Upper lobe of left lung (tissue), 6 donors: ENCODE measurements at places on chromosomes 7 and 10. TPM values are rescaled to one million over a fixed set of nuclear protein-coding genes. Genes with fewer than 3 reads are reported as not detected.

- no peak overlapping the region for H3K27ac ChIP-seq
- DNase-seq, result no peak
- no peaks in the 10 kb centered on the region for H3K4me1 ChIP-seq
- H3K4me3 ChIP-seq, result no peak overlapping the region
- H3K27me3 ChIP-seq, result no peaks in the 10 kb centered on the region
Observed at GRCh38 chr10:48233559-48234005, 40.9 kb downstream of the FRMPD2 start.

DNA sequence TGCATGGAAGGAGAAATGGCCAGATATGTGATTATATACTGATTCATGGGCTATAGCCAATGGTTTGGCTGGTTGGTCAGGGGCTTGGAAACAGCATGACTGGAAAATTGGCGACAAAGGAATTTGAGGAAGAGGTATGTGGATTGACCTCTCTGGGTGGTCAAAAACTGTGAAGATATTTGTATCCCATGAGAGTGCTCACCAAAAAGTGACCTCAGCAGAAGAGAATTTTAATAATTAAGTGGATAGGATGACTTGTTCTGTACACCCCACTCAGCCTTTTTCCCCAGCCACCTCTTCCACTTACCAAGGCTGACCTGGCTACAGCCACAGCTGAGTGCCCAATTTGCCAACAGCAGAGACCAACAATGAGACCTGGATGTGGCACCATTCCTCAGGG, 146.7 kb downstream of the GPR37 start:
- H3K4me1 ChIP-seq, result no peaks in the 10 kb centered on the region
- H3K4me3 ChIP-seq, result no peak overlapping the region
- no peaks in the 10 kb centered on the region for H3K36me3 ChIP-seq
- DNase-seq, result no peak
- no peak overlapping the region for H3K27ac ChIP-seq

GRCh38 chr10:72587568-72587967, 38.3 kb downstream of the MICU1 start:
- H3K27me3 ChIP-seq, result no peaks in the 10 kb centered on the region
- H3K27ac ChIP-seq, result no peak overlapping the region
- no peak overlapping the region for H3K4me3 ChIP-seq
- DNase-seq, result no peak
- H3K36me3 ChIP-seq, result no peaks in the 10 kb centered on the region
- no peaks in the 10 kb centered on the region for H3K4me1 ChIP-seq

- H3K27ac ChIP-seq, result peak overlapping the region; percentile 92
- H3K4me3 ChIP-seq, result peak overlapping the region; percentile 89
- H3K4me1 ChIP-seq, result peaks cover 46% of the 10 kb centered on the region
Observed at GRCh38 chr10:102501201-102502028, 1.1 kb downstream of the ACTR1A start.

DNA sequence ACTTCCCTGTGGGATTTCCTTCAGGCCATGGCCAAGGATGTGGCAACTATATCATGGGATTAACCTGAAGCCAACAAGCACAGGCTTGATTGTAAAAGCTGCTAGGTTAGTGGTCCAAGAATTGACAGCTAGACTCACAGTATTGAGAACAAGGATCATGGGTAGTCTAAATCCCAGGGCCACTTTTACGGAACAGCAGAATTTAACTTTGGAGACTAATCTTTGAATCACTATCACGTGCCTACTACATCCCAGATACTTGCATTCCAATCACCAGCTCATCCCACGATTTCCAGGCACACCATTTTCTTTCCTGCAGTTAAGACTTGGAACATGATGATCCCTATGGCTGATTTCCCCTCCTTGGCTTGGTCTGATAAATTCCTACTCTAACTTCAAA, 65.6 kb upstream of the ADO start:
- no peak overlapping the region for H3K4me3 ChIP-seq
- H3K27ac ChIP-seq, result no peak overlapping the region
- H3K36me3 ChIP-seq, result no peaks in the 10 kb centered on the region

DNA sequence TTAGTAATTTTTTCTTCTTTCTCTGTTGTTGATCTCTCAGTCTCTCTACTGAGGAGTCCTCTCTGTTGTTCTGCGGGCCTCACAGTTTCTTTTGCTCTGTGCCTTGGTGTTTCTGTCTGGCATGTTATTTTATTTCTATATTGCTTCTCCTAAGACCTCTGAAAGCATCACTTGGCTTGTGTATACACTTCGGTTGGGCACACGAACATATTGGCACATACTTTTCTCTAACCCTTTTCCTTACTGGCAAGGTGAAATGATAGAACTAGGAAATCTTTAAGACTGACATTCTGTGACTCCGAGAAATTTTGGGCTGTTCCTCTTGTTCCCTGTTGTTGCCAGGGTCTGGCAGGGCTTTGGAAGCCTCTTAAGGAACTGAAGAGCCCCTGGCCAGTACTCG, 148.9 kb downstream of the CELF2 start:
- H3K4me1 ChIP-seq, result peaks cover 37% of the 10 kb centered on the region
- peak overlapping the region; percentile 97 for H3K27ac ChIP-seq
- H3K4me3 ChIP-seq, result peak overlapping the region; percentile 19
- no peaks in the 10 kb centered on the region for H3K27me3 ChIP-seq
- no peak for DNase-seq

DNA sequence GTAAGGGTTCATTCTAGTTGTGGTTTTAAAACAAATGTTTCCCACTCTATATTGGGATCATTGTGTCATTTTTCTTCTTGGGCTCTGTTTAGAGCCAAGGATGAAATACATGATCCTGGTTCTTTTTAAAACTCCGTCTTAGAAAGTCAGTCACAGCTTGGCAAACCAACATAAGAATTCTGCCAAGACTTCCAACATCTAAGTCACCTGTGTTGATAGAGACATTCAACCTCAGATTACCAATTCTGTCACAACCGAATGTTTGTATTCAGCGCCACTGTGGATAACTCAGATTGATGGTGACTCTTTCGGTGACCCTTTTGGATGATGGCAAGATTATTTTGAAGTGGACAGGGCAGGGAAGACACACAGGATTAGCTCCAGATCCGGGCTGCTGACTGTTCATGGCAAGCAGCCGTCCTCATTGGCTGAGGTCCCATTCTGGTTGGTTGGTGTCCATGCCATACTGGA, 255.4 kb downstream of the ARHGAP21 start:
- peaks cover 1% of the 10 kb centered on the region for H3K36me3 ChIP-seq
- H3K4me3 ChIP-seq, result no peak overlapping the region
- H3K27me3 ChIP-seq, result no peaks in the 10 kb centered on the region
- no peak for DNase-seq
- H3K4me1 ChIP-seq, result peaks cover 35% of the 10 kb centered on the region

GRCh38 chr7:135597181-135597925, 39.6 kb downstream of the NUP205 start:
- H3K4me3 ChIP-seq, result no peak overlapping the region
- H3K4me1 ChIP-seq, result no peaks in the 10 kb centered on the region
- DNase-seq, result no peak
- H3K27ac ChIP-seq, result no peak overlapping the region
- peaks cover 66% of the 10 kb centered on the region for H3K36me3 ChIP-seq

DNA sequence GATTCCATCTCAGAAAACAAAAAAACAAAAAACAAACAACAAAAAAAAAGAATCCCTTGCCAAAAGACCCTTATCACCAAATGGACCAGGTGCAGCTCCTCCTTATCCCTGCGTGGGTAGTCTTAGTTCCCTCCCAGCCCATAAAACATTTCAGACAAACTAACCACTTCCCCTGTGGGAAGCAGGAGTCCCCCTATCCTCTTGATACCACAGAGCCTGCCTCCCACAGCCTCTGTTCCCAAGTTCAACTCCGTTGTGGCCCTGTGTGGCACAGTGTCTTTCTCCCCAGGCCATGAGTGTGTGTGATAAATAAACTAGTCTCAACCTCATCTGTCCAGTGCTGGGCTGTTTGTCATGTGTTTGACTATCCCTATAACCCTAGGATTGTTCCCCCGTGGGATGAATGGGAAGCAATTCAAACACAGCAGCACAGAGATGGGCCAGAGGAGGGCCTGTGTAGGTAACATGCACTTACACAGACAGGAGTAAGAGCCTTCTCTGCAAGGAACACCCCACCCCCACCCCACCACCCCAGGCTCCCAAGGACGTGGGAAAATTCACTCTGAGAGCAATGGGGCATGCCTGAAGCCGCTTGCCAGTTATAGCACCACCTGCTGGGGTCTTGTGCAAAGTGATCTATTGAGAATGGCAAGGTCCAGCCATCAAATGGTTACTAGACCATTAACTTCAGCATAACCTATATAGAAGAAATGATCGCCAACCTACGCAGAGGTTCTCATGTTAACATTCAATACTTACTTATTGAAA, 147.1 kb upstream of the GHITM start:
- no peak for DNase-seq
- no peaks in the 10 kb centered on the region for H3K4me1 ChIP-seq
- no peaks in the 10 kb centered on the region for H3K36me3 ChIP-seq
- no peak overlapping the region for H3K27ac ChIP-seq
- no peak overlapping the region for H3K4me3 ChIP-seq
- no peaks in the 10 kb centered on the region for H3K27me3 ChIP-seq

DNA sequence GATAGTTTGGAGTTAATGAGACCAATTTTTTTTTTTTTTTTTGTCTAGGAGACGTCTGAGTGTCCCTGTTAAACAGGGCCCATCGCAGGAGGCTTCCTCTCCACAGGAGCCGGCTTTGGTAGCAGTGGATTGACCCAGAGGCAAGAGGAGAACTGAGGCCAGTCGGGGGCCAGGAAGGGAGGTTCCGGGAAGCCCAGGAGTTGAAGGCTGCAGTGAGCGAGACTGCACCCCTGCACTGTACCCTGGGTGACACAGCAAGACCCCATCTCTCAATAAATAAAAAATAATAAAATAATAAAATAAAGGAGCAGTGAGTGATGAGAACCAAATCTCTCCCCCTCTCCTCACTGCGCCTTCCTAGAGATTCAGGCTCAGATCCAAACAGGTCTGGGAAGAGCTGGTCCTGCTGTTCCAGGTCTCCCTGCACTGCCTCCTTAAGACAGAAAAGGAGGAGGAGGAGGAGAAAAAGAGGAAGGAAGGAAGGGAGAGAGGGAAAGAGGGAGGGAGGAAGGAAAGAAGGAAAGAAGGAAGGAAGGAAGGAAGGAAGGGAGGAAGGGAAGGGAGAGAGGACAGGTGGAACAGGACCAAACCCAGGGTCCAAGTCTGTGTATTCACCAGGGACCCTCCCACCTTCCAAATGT, 3.5 kb downstream of the MNX1 start:
- H3K36me3 ChIP-seq, result no peaks in the 10 kb centered on the region
- peaks cover 28% of the 10 kb centered on the region for H3K27me3 ChIP-seq
- H3K4me3 ChIP-seq, result no peak overlapping the region
- H3K27ac ChIP-seq, result no peak overlapping the region
- no peak for DNase-seq

Gene EPHA1
- 15.6 TPM for total RNA-seq

GRCh38 chr10:113520690-113521474, 32.0 kb upstream of the HABP2 start:
- peaks cover 5% of the 10 kb centered on the region for H3K4me1 ChIP-seq
- no peak overlapping the region for H3K27ac ChIP-seq
- H3K4me3 ChIP-seq, result no peak overlapping the region

DNA sequence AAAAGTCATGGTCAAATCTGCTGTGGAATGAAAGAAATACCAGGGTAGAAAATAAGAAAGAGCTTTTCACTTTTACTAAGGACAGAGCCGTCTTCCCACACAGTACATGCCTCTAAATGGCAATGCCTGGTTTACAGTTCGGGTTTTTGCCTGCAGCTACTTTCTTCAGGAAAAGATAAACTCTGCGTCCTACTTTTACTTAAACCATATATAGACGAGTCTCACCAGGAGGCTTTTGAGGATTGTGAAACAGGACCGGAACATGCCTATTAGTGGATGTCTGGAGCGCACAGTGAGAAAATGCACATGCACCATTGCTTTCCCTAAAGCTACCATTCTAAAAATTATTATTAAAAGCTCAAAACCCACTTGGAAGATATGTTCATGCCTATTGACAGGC, 70.5 kb downstream of the KLF6 start:
- no peak for DNase-seq
- no peaks in the 10 kb centered on the region for H3K36me3 ChIP-seq
- no peaks in the 10 kb centered on the region for H3K27me3 ChIP-seq
- no peak overlapping the region for H3K4me3 ChIP-seq
- H3K4me1 ChIP-seq, result no peaks in the 10 kb centered on the region

DNA sequence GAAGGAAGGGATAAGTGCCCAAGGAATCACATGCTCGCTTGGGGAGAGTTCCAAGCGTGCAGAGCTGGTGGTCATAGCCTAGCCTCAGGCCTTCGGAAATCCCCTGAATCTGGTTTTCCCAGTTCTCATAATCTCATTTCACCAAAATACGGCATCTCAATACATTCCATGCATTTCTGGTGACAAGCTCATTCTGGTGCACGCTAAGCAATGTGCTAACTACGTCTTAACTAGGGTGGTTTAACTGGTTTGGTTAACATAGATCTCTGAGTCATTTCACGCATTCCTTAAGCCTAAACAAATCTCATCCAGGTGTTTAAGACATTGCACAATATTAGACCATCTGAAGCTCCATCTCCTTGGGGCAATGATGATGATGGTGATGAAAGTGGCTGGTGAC, 72.9 kb upstream of the STEAP1B start:
- no peak overlapping the region for H3K4me3 ChIP-seq
- no peak overlapping the region for H3K27ac ChIP-seq
- H3K36me3 ChIP-seq, result no peaks in the 10 kb centered on the region
- no peaks in the 10 kb centered on the region for H3K27me3 ChIP-seq
- peaks cover 52% of the 10 kb centered on the region for H3K4me1 ChIP-seq
- DNase-seq, result no peak

Gene ACSM6
- not detected for total RNA-seq

Gene SPDYE9
- total RNA-seq, result not detected

- no peak for DNase-seq
- H3K27me3 ChIP-seq, result no peaks in the 10 kb centered on the region
- H3K4me1 ChIP-seq, result peaks cover 26% of the 10 kb centered on the region
- H3K27ac ChIP-seq, result peak overlapping the region; percentile 95
- peak overlapping the region; percentile 87 for H3K4me3 ChIP-seq
Observed at GRCh38 chr10:136465-136762, 1.2 kb downstream of the ZMYND11 start.

- H3K27ac ChIP-seq, result no peak overlapping the region
- peaks cover 9% of the 10 kb centered on the region for H3K4me1 ChIP-seq
- peak; percentile 89 for DNase-seq
- H3K36me3 ChIP-seq, result no peaks in the 10 kb centered on the region
Observed at GRCh38 chr10:86389441-86390193, 23.0 kb upstream of the GRID1 start.

GRCh38 chr7:139981511-139981895, 81.2 kb downstream of the PARP12 start:
- no peak for DNase-seq
- no peak overlapping the region for H3K4me3 ChIP-seq
- no peaks in the 10 kb centered on the region for H3K4me1 ChIP-seq
- no peak overlapping the region for H3K27ac ChIP-seq

Gene ACSL5
- total RNA-seq, result 61.0 TPM
